ENCODE measurements at places on chromosomes 5 and 9.
A peak's percentile ranks its signal among the peaks of the same experiment; 100 is the strongest.

- peak; percentile 78 for DNase-seq
These were observed 11.8 kb upstream of the ACTBL2 start for GRCh38 chr5:57494104-57495098.

DNA sequence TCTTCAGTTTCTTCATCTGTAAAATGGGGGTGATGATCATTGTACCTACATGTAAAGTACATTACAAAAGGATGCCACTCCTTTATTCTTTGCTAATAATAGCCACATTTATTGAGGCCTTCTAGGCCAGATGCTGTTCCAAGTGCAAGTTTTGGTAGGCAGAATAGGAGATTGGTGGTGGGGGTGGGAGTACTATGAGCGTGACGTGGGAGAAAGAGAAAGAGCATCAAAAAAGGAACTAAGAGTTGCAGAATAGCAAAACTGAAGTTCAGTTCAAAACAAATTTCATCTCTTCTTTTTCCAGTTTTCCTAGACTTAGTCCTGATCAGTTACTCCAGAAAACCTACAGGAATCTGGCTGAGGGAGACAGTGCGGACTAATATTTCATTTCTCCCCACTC is 174.1 kb downstream of the SNX18 start:
- DNase-seq = no peak

- DNase-seq = no peak
These were observed 1888.2 kb downstream of the EFNA5 start for GRCh38 chr5:105782501-105782900.

DNA sequence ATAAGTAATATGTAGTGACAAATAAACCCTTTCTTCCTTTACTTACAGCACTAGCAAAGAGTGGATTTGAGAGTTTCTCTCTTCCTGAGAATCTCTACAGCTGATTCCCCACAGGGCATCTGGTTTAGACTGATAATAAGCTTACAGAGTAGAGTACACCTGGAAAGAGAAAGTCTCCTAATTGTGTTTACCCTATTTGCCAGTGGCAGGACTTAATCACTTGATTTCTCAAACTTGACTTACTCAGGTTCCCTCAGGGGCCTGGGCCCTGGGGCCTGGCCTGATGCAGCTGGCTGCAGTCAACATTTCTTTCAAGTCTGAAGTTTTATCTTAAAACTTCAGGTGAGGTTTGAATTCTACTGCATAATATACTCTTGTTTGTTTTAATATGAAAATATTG is 38.0 kb upstream of the UBTD2 start:
- DNase-seq = no peak

- DNase-seq = no peak
These were observed 651.8 kb downstream of the KIF4B start for GRCh38 chr5:155665361-155665760.

- DNase-seq = no peak
These were observed 20.2 kb downstream of the HNRNPH1 start for GRCh38 chr5:179603308-179603707.

GRCh38 chr5:95975703-95976102 is 14.1 kb upstream of the ELL2 start:
- DNase-seq = no peak

- DNase-seq = no peak
These were observed 256.2 kb downstream of the ARRDC3 start for GRCh38 chr5:91126888-91127287.

DNA sequence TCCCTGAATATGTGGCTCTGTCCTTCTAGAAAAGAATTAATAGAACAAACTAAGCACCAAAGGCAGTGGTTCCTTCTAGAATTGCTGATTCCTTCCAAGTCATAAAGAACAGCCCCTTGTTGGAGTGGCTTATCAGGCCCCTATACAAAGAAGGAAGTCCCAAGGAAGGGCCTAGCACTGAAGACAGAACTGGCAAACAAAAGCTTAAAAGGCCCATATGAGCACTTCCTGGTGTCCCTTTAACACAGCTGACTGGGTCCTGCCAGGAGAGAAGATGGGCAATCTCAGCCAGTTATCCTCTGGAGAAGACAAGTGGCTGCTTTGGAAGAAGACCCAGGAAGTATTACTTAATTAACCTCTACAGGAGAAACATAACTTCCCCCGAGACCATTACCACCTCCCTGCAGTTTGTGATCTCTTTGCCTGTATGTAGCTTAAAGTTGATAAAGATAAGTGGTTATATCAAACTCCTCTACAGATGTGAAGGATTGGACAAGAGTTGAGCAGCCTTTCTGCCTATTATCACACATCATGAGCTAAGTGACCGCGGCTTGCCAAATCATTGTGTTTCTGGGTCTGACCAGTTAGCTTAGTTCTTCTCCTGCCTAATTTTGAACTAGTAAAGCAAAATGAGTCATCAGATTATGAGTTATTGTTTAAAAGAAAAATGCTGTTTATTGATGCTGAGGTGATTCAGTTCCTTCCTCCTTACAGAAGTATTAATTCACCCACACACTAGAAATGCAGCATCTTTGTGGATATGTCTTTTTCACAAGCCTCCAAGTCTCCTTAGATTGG is 13.3 kb upstream of the STING1 start:
- DNase-seq = peak; percentile 38

DNA sequence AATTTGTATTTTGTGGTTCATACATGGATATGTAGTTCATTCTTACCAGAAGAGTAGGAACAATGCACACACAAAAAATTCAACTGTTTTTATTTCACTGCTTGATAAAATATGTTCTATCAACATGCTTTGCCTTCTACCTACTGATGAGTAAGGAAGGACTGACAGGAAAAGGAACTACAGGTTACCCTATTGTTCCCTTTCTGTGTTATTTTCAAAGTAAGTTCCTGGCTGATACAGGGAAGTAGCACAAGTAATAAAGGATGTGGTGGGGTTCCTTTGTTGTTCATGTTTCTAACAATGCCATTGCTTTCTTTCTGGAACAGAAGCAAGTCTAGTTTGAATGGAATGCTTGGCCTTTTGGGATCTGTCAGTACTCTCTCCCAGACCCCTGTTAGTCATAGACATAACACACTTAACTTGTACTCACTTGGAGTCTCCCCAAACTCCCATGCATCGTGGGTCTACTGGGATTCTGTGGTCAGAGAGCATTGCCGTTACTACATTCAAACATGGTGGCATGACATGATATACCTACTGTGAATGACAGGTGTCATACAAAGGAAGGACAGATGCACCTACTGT is 20.2 kb upstream of the ALDOB start:
- DNase-seq = peak; percentile 18

DNA sequence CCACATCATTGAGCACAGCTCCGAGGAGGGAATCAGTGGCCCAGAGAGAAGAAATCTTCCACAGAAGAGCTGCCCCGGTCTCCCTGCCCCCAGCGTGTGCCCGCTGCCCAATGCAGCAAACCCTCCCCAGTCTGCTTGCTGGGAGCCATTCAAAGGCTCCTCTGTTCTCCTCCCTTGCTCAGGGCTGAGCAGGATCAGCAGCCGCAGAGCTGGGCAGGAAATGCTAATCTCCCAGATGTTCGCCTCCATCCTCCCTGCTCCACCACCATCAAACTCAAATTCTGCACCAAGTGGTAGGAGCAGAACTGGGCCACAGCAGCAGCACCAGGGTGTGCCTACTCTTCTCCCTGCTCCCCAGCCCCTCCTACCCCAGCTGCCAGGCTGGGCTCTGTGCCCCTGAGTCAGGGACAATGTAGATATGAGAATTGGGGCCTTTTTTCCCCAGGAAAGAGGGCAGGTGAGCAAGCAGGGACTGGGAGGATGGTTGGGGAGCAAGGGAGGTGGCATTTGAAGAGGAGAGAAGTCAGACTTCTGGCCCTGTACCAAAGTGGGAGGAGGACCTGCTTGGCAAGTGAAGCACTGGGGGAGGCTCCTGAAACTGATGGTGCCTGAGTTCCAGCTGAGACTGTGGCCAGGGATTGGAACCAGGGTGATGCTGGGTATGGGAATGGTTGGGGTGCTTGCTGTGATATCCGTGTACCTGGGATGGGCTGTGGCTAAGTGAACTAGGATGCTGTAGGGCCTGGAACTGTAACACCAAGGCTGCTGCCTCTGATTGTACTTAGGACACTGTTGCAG is 1.9 kb upstream of the PCDH1 start:
- no peak for DNase-seq

- no peak for DNase-seq
These were observed 218.6 kb downstream of the ESM1 start for GRCh38 chr5:54766748-54767147.

GRCh38 chr5:69522035-69522434 is 29.4 kb downstream of the OCLN start:
- no peak for DNase-seq

DNA sequence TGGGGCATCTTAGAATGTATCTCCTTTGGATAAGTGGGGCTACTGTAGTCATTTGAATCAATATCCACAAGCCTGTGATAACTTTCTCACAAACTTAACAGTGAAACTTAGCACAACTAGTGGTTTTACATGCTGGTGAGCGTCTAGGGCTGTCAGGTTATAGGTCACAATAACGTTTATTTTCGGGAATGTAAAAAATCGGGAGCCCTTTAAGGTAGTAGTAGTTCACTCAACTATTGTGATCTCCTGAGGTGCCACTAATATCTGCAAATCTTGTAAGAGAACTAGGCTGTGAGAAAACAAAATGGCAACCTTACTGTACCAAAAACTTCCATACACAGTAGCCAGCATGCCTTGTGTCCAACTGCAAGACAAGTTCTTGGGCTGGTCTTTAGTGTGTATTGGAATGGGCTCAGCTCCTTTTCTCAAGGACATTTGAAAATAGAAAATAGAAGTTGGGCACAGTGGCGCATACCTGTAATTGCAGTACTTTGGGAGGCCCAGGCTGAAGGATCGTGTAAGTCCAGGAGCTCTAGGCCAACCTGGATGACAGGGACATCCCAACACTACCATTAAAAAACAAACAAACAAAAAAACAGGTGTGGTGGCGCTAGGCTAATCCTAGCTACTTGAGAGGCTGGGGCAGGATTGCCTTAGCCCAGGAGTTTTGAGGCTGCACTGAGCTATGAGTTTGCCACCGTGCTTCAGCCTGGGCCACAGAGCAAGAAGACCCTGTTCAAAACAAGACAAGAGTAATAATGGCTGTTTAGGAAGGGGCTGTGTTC is 5.2 kb upstream of the PKN3 start:
- DNase-seq = no peak

DNA sequence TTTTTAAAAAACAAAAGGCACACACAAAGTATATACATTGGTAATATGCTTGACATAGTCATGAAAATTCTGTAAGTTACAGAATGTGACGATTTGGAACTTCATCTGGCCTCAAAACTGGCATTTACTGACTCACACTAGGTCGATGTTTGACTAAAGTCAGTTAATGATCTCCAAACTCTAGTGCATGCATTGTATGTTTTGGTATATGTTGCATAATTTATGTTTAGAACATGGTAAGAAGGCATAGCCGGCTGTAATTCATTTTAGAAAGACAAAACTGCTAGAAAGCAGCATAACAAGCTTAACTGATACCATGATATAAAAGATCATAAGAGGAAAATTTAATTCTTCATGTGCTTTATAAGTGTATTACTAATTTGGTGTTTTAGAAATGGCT is 58.6 kb upstream of the RICTOR start:
- no peak for DNase-seq

DNA sequence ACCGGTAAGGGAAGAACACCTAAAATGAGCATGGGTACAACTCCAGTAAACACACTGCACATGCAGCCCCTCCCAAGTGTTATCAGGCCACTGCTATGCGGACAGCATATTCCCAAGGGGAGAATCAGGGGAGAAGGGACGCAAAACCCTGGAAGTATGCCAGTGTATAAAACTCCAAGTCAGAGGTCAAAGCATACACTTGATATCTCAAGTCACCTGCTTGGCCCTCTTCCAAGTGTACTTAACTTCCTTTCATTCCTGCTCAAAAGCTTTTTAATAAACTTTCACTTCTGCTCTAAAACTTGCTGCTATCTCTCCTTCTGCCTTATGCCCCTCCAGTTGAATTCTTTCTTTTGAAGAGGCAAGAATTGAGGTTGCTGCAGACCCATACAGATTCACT is 408.1 kb downstream of the HTR1A start:
- DNase-seq = no peak

DNA sequence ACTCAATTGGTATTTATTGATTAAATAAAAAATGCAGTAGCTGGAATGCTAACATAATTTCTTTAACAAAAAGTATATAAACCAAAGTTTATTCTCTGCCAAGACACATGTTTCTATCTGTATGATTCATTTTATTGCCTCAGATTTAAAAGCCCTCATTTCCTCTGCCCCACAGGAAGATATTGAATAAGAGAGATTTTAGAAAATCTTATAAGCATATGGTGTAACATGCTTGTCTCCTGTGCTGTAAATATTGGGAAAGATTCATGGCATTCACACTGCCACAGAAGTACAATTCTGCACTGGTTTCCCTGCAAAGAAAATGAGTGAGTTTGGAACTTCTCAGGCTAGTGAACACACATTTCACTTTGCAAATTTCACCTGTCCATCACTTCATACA is 134.9 kb upstream of the FBXL7 start:
- DNase-seq = peak; percentile 9

DNA sequence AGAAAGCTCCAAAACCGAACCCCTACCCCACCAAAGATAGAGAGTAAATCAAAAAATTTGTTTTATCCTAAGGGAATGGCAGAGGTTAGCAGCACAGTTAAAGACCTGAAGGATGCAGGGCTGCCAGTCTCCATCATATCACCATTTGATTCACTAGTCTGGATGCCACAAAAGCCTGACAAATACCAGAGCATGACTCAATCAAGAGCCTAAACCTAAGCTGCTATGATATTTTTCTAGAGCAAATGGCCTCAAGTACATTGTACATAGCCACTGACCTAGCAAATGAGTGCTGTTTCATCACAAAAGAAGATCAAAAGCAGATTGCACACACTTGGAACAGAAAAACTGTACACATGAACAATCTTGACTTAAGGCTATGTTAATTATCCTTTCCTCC is 48.0 kb downstream of the DPYSL3 start:
- peak; percentile 59 for DNase-seq

GRCh38 chr5:65100911-65101631 is 332.3 kb downstream of the CWC27 start:
- DNase-seq = peak; percentile 84

DNA sequence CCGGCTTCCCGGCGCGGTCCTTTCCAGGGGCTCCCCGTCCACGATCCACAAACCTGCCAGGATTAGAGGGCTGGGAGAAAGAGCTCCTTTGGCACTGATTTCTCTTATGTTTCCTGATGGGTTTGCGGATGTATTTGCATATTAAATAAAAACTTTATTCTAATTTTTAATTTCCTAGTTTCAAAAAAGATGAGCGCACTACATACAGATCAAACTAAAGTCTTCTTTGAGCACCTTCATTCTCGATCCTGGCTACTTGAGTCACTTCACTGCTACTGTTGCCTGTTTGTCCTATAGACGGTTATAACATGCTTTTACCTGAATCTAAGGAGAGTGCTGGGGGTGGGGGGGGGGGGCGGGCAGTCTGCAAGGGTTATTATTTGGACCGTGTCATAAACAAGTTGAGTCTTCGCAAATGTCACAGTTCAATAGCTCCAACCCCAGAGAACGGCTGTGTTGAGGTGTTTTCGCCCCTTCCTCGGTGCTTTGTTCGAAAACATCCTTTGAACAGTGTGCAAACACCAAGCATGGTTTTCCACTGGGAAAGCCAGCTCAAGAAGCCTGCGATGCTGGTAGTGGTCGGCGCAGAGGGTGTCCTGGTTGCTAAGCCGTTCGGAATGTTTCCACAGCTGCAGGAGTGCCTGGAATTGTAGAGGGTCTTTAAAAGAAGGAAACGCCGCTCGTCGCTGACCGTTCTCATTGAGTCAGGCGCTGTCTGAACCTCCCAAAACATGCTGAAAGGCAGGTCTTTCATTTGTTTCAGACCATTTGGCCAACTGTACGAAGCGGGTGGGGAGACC is 1.1 kb upstream of the STK10 start:
- no peak for DNase-seq

All from fibroblast of gingiva (primary cell).